Naive thymus-derived CD4-positive, alpha-beta T cell (primary cell): ENCODE measurements at places on chromosomes 12 and 14.

GRCh38 chr12:4700621-4701026 is 19.6 kb upstream of the GALNT8 start:
- no peak for DNase-seq

- DNase-seq = no peak
Measured at GRCh38 chr14:69593018-69593677, 18.2 kb upstream of the SUSD6 start.

DNA sequence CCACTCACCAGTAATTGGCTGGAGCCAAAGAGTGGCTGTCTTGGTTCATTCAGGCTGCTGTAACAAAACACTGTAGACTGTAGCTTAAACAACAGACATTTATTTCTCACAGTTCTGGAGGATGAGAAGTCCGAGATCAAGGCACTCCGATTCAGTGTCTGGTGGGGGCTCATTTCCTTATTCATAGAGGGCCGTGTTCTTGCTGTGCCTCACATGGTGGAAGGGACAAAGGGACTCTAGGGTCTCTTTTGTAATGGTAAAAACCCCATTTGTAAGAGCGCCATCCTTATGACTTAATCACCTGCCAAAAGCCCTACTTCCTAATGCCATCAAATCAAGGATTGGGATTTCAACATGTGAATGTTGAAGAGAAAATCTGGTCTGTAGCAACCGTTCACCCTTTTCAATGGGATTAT is 34.7 kb upstream of the CDKN3 start:
- DNase-seq = no peak

DNA sequence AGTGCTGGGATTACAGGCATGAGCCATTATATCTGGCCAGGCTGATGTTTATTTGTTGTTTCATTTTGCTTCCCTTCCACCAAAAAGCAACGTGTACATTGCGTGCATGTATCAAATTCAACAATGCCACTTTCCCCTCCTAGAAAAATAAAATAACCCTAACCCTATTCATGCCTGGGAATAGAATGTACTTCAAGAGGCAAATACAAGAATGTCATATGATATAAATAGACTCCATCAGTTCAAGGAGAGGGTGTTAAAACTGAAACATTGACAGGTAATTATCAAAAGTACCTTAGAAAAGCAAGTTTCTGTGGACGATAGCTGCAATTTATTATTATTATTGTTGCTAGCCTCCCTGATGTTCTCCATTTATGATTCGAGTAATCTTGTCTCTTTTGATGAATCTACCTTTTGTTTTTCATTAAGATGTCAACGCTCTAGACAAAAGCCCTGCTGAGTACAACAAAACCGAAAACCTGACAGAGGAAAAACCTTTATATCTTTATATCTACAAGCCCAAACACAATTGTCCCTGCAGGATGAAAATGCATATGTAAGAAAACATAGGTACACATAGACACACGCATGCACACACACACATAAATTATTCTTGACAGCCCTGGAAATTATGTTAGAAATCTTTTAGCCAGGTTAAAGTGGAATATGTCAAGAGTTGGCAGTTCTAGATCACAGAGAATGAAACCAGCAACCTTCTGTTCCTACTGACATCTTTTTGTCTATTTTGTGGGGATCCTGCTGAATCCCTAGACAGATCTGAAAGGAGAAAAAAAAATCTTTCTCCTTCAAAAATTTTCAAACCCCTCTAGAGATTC is 98.9 kb downstream of the BTG1 start:
- DNase-seq = peak; percentile 32

DNA sequence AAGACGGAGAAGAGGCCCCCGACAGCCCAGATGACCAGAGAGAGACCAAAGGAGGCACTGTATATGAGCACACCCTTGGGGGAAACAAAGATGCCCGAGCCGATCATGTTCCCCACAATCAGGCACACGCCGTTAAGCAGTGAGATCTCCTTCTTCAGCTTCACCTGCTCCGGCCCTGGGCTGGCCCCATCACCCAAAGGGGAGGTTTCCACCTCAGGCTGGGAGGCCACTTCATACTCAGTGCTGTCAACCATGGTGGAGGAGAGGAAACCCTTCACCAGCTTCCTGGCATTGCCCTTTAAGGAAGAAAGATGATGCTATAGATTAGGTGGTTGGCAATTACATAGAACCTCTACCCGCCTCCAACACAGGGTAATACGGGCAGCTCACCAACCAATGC is 2.1 kb downstream of the SLC7A7 start:
- DNase-seq = no peak

DNA sequence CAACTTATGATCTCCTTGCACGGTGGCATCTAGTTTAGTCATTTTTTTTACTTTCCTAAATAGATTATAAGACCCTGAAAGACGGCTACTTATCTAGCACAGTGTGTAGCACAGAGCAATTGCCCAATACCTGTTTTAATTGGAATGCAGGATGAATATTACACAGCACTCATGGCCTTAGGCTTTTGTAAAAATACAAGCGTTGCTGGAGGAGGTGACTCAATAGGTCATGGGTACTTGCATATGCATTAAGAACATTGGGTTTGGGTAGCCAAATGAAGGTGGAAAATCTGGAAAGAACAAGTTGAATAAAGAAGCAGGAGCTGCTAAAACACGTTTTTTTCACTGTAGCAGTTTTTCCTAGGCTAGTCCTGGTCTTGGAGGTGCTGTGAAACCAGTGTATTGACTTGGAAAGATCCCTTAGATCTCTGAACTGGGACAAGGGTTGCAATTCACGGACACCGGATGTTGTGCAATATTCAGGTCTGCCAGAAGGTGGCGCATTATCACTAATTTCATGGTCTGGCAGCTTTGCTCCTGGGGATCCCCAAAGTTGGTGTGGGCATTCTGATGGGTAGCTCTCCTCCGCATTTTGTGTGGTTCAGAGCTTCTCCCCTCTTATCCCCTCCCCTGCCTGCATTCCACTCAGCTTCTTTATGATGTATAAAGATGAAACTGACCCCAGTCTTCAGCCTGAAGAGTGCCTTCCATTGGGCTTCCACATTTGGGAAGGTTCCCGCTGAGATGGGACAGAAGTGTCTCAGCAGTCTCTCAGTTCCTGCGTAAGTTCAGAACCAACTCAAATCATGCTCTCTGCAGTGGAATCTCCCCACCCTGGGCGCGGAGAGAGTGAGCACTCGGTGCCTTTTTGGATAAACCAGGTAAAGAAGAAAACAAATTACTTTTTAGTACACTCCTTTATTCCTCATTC is 278.3 kb downstream of the NRXN3 start:
- no peak for DNase-seq
